T-helper 17 cell (primary cell): ENCODE measurements at places on chromosomes 11 and 22.

GRCh38 chr11:13055200-13055599 is 46.1 kb downstream of the RASSF10 start:
- no peak overlapping the region for H3K4me3 ChIP-seq
- H3K27ac ChIP-seq: no peak overlapping the region
- peaks cover 4% of the 10 kb centered on the region for H3K27me3 ChIP-seq
- DNase-seq: no peak
- no peaks in the 10 kb centered on the region for H3K36me3 ChIP-seq

GRCh38 chr11:129189646-129190045 is 2.5 kb downstream of the ARHGAP32 start:
- no peak overlapping the region for H3K4me3 ChIP-seq
- H3K27ac ChIP-seq: no peak overlapping the region
- no peaks in the 10 kb centered on the region for H3K4me1 ChIP-seq
- no peaks in the 10 kb centered on the region for H3K27me3 ChIP-seq
- no peaks in the 10 kb centered on the region for H3K36me3 ChIP-seq

DNA sequence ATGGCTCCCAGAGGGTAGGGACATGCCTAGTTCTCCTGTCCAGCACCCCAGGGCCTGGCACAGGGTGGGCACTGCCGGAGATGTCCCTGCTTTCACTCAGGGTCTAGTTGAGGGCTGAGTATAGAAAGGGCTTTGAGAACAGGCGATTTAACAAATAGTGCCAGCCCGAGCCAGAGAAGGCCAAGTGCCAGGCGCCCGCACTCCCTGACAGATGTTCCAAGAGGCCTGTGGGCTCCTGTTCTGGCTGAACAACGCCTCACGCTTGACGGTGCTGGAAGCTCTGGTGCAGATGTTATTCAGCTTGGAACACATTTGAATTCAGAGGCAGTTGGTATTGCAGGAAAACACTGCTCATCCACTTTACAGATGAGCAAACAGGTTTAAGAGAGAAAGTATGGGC is 46.5 kb downstream of the NFAM1 start:
- DNase-seq: no peak
- H3K4me3 ChIP-seq: no peak overlapping the region
- H3K27me3 ChIP-seq: peaks cover 7% of the 10 kb centered on the region
- no peaks in the 10 kb centered on the region for H3K36me3 ChIP-seq

GRCh38 chr11:113447621-113448315 is 27.4 kb downstream of the DRD2 start:
- peaks cover 3% of the 10 kb centered on the region for H3K4me1 ChIP-seq
- H3K4me3 ChIP-seq: no peak overlapping the region

GRCh38 chr11:82049199-82049598 is 684.5 kb downstream of the FAM181B start:
- H3K4me3 ChIP-seq: no peak overlapping the region
- no peak overlapping the region for H3K27ac ChIP-seq
- no peaks in the 10 kb centered on the region for H3K4me1 ChIP-seq

GRCh38 chr11:130197386-130198035 is 37.9 kb downstream of the ST14 start:
- H3K36me3 ChIP-seq: peaks cover 2% of the 10 kb centered on the region
- peaks cover 4% of the 10 kb centered on the region for H3K4me1 ChIP-seq
- H3K27me3 ChIP-seq: no peaks in the 10 kb centered on the region

- H3K27ac ChIP-seq: no peak overlapping the region
- no peak overlapping the region for H3K4me3 ChIP-seq
- H3K36me3 ChIP-seq: no peaks in the 10 kb centered on the region
Observed at GRCh38 chr22:35930933-35931332, 97.7 kb downstream of the RBFOX2 start.

DNA sequence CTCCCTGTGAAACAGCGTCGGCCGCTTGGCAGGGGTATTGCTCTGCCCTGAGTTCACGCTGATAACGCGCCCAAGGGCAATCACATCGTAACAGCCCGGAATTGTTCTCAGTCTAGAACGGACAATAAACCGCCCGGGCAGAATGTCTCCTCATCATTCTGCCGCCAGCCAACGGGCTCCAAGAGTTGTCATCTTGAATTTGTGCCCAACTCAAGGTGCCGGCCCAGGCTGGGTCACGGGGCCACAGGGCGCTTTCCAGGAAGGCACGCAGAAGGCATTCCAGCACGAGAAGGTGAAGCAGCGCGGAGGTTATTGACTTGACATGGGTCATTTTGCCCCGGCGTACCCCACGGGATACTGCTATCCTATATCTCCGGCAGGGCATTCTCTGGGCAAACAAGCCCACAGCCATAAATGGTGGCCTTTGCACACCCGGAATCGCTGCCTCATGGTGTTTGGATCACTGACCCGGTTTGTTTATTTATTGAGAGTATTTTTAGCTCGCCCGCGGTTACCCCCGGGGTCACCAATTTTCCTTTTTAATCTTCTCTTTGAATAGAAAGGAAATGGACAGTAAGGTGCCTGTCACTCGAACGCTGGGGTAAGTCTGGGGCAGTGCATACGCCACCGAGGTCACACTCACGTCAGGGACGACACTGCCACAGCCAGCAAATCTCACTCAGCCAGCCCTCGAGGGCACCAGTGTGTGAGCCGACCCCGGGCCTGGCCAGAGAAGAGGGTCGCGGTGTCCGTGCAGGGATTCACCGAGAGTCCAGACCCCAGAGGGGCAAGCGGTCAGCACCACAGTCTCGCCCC is 72.4 kb upstream of the FGF3 start:
- H3K27me3 ChIP-seq: peaks cover 65% of the 10 kb centered on the region
- DNase-seq: no peak
- H3K4me1 ChIP-seq: peaks cover 5% of the 10 kb centered on the region

DNA sequence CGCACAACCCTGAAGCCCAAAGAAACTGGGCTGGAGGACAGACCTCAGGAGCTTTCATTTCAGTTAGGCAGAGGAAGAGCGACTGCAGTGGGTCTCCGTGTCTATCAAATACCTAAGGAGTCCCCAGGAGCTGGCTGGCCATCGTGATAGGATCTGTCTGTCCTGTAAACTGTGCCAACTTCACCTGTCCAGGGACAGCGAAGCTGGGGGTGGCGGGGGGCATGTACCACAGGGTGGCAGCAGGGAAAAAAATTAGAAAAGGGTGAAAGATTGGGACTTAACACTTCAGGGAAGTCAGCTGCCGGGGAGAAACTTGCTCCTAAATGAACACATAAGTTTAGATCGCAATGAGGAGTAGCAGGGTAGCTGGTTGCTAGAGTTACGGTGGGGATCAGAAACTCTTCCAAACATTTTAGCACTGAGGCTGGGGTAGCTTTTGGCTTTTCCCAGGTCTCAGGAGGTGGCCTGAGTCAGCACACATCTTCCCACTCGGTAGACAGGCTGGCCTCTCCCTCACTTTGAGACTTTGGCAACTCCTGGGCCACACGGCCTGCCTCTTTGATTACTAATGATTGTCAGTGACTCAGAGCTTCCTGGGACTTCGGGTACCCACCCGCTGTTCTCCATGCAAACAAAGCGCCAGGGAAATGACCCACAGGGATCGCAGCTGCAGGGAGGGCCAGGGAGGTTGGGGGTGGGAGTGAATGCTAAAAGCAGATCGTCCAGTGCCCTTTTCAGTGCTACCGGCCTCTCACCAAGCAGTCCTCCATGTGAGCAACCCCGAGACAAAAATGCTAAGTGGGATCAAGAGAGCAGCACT is 2.9 kb upstream of the MTFP1 start:
- H3K36me3 ChIP-seq: peaks cover 2% of the 10 kb centered on the region
- DNase-seq: no peak
- H3K27me3 ChIP-seq: no peaks in the 10 kb centered on the region
- peak overlapping the region; percentile 97 for H3K27ac ChIP-seq
- H3K4me3 ChIP-seq: peak overlapping the region; percentile 95

DNA sequence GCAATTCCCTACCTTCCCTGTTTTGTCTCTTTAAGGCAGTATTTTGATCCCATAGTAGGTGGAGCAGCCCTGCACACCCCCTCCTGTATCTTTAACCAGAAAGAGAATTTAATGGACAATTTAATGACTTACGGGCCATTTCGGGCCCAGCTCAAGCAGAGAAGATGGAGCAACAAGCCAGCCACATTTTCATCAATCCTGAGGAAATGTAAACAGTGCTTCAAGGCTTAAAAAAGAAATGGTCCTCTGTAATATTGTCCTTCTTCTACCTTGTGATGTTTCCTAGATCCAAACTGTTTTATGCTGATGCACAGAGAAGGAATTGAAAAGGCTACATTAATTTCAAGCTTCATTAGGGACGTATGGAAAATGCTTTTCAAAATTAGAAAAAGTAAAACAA is 88.6 kb downstream of the MTMR3 start:
- H3K4me3 ChIP-seq: no peak overlapping the region
- DNase-seq: no peak
- no peaks in the 10 kb centered on the region for H3K27me3 ChIP-seq

- H3K36me3 ChIP-seq: no peaks in the 10 kb centered on the region
- no peak for DNase-seq
- no peak overlapping the region for H3K27ac ChIP-seq
- H3K4me1 ChIP-seq: no peaks in the 10 kb centered on the region
- H3K27me3 ChIP-seq: peaks cover 29% of the 10 kb centered on the region
Observed at GRCh38 chr11:104394508-104394907, 230.6 kb upstream of the PDGFD start.

- peaks cover 24% of the 10 kb centered on the region for H3K4me1 ChIP-seq
- peaks cover 5% of the 10 kb centered on the region for H3K36me3 ChIP-seq
- H3K27me3 ChIP-seq: no peaks in the 10 kb centered on the region
- H3K4me3 ChIP-seq: no peak overlapping the region
- no peak overlapping the region for H3K27ac ChIP-seq
Observed at GRCh38 chr11:35115688-35116030, 23.3 kb upstream of the CD44 start.

DNA sequence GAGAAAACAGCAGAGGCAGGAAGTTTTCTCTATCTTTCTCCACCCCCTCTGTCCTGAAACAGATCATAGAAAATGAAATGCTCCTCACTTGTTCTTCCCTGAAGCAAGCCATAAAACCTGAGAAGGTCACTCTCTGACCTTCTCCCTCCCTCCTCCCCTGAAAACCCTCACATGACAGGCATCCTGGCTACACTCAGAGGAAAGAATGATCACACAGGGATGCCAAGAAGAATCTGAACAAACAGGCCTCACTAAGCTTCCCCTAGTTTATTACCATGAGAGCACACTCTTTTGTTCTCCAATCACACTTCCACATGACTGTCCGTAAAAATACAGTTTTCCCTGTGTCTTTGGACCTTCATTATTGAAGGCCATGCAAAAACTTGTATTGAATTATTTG is 300.1 kb downstream of the BUD13 start:
- peaks cover 3% of the 10 kb centered on the region for H3K36me3 ChIP-seq
- no peak overlapping the region for H3K27ac ChIP-seq
- no peaks in the 10 kb centered on the region for H3K4me1 ChIP-seq
- peaks cover 24% of the 10 kb centered on the region for H3K27me3 ChIP-seq

GRCh38 chr22:22935546-22936157 is 48.0 kb downstream of the IGLL5 start:
- peaks cover 4% of the 10 kb centered on the region for H3K27me3 ChIP-seq
- DNase-seq: no peak

- DNase-seq: no peak
- peaks cover 5% of the 10 kb centered on the region for H3K4me1 ChIP-seq
- no peak overlapping the region for H3K4me3 ChIP-seq
- H3K36me3 ChIP-seq: peaks cover 5% of the 10 kb centered on the region
- H3K27me3 ChIP-seq: peaks cover 43% of the 10 kb centered on the region
Observed at GRCh38 chr11:34416766-34417165, 22.0 kb upstream of the CAT start.

DNA sequence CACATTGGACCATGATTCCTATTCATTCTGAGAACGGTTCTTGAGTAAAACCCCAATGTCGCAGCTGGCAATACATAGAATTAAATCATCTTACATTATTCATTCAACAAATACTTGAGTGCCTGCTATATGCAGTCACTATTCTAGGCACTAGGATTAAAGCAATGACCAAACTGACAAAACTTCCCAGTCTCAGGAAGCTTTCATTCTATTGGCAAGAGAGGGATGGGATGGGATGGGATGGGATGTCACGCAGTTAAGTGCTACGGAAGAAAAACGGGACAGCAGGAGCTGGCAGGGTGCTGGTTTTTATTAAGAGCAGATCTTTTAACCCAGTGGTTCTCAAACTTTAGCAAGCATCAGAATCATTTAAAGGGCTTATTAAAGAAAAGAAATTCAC is 2.9 kb downstream of the PAK1 start:
- peaks cover 7% of the 10 kb centered on the region for H3K36me3 ChIP-seq
- H3K27me3 ChIP-seq: peaks cover 31% of the 10 kb centered on the region
- no peak overlapping the region for H3K27ac ChIP-seq
- DNase-seq: no peak

DNA sequence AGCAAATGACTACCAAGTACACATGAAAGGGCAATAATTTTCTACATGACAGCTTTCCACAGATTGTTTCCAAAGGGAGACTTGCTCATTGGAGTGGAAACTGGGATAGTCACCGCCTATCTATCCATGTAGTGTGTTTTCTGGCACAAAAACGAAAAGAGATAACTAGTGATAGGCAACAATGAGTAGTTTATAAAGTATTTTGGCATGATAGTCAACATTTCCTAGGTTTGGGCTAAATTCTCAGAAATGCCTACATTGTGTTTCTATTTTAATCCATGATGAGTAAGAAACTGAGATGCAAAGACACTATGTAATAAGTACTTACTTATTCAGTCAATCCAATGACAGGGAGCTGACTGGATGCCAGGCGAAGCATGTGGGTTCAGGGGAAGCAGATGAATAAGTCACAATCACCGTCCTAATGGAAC is 1129.1 kb downstream of the DLG2 start:
- H3K27me3 ChIP-seq: no peaks in the 10 kb centered on the region
- no peak for DNase-seq
- no peaks in the 10 kb centered on the region for H3K36me3 ChIP-seq
- no peak overlapping the region for H3K4me3 ChIP-seq
- H3K27ac ChIP-seq: no peak overlapping the region

GRCh38 chr11:45974806-45975205 is 52.4 kb downstream of the LARGE2 start:
- peaks cover 7% of the 10 kb centered on the region for H3K36me3 ChIP-seq
- H3K27me3 ChIP-seq: no peaks in the 10 kb centered on the region
- H3K27ac ChIP-seq: peak overlapping the region; percentile 59

DNA sequence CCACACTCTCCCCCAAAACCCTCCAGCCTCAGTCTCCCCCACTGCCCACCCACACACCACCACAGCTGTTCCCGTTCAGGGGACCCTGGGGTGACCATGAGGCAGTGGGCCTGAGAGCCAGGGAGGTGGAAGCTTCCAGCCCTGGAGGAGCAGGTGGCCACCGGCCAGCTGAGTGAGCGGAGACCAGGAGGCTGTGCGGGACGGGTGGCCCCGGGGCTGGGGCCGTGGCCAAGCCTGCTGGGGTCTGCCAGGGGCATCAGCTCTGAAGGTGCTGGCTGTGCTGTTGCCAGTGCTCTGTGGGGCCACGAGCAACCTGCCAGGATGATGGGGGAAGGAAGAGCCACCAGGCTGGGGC is 26.0 kb downstream of the OSBPL5 start:
- no peaks in the 10 kb centered on the region for H3K27me3 ChIP-seq
- no peak for DNase-seq
- no peak overlapping the region for H3K27ac ChIP-seq
- peaks cover 9% of the 10 kb centered on the region for H3K4me1 ChIP-seq
- no peaks in the 10 kb centered on the region for H3K36me3 ChIP-seq

GRCh38 chr22:25362215-25362882 is 142.9 kb downstream of the CRYBB2 start:
- H3K36me3 ChIP-seq: peaks cover 5% of the 10 kb centered on the region
- no peak overlapping the region for H3K4me3 ChIP-seq
- H3K27ac ChIP-seq: peak overlapping the region; percentile 62
- no peaks in the 10 kb centered on the region for H3K27me3 ChIP-seq
